M059J (cell line): ENCODE measurements at places on chromosomes 7 and 10.

GRCh38 chr7:44382459-44383265 is 57.3 kb upstream of the CAMK2B start:
- peak; percentile 65 for DNase-seq

- DNase-seq: no peak
Measured at GRCh38 chr10:23031318-23031717, 64.1 kb upstream of the MSRB2 start.

- no peak for DNase-seq
Measured at GRCh38 chr7:70774950-70775527, 356.9 kb upstream of the GALNT17 start.

DNA sequence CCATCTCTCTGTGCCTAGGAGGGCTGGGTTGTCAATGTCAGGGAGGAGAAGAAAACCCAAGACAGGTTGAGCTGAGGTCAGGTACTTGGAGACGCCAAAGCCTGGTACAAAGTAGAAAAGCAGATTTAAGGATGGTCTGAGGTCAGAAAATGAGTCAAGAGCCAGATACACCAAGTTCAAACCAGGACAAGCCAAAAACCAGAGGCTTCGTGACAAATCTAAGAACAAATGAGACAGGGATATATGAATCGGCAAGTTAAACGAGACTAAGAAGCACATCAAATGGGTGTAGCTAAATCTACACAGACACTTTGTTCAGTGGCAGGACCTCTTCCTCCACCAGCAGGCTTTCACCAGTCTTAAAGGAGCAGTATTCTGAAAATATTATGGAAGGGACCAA is 34.2 kb downstream of the C7orf33 start:
- DNase-seq: peak; percentile 55

- DNase-seq: no peak
Measured at GRCh38 chr10:104288355-104288754, 19.4 kb downstream of the GSTO2 start.

DNA sequence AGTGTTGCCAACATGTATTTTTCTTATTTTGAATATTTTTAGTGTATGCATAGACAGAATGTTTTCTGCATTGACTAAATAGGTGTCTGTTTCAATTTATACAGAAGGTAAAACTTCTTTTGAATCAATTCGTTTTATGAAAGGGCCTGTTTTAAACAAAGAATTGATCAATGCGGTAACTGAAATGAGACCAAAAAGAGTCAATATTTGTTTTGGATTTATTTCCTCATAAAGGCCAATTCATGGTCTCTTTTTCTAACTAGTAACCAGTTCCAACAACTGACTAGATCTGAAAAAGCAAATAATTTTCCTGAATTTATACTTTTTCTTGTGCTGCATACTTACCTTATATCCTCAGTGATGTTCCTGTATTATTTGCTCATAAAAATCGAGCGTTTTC is 320.5 kb downstream of the DGKB start:
- no peak for DNase-seq

GRCh38 chr10:31030260-31030659 is 1.4 kb downstream of the ZNF438 start:
- no peak for DNase-seq

DNA sequence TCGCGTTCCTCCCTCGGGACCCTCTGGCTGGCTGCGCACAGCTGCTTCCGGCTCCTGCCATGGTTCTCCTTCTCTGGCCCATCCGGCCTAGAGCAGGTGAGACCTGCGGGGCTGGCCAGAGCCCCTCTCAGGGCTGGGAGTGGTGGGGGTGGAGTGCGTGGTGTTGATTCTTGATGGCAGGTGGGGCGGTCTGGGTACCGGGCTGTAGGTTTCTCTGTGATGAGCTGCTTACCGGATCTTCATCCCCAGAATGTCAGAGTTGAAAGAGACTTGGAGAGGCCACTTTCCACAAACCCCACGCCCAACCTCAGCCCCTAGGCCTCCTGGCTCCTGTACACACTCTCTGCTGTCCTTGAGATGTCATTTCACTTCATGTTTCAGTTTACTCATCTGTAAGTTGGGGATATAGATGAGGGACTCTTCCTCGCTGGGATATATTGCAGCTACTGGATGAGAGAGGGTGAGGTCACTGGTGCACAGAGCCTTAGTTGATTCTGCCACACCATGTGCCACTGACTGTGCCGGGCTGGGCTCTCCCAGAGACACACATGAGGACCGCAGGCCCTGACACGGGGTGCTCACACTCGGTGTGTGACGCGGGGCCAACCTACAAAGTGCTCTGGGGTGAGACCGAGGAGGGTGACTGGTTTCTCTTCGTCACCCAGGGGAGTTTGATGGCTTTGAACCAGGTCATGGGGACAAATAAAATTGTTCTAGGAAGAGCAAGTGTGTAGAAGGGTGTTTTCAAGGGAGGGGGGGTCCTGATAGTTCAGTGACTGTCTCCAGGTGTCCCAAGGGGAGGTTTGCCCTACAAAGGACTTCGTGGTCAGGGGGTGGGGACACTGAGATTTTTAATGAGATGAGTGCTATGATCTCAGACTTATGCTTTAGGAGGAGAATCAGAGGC is 29.5 kb downstream of the ZNF775 start:
- DNase-seq: no peak

DNA sequence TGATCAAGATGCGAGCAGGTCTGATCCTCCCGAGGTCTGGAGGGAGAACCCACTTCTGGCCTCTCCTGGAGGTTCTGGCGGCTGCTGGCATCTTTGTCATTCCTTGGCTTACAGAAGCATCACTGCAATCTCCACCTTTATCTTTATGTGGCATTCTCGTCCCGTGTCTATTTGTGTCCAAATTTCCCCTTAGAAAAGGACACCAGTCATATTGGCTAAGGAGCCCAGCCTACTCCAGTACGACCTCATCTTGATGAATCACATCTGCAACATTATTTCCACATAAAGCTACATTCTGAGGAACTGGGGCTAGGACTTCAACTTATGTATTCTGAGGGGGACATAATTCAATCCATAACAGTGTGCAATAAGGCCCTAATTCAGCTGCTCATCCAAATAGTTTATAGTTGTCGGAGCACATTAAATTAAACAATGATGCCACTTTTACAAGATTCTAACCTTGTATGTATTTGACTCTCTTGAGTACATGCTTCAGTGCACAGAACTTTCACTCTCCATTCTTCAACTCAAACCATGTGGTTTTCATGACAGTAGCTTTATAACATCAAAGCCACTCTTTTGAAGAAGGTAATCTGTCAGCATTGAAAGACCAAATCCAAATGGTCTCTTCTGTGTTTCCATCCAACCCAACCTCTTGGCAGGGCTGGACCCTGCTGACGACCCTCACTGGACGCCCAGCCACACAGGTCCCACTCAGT is 86.2 kb upstream of the DDC start:
- no peak for DNase-seq

GRCh38 chr7:90723866-90724265 is 127.7 kb downstream of the CDK14 start:
- DNase-seq: peak; percentile 35

- DNase-seq: peak; percentile 51
Measured at GRCh38 chr10:103967448-103968071, 620 bp downstream of the SLK start.

- DNase-seq: no peak
Measured at GRCh38 chr10:77005871-77006270, 631.7 kb downstream of the KCNMA1 start.

GRCh38 chr10:71234970-71235685 is 22.8 kb downstream of the UNC5B start:
- peak; percentile 36 for DNase-seq

GRCh38 chr7:1607696-1608095 is 37.9 kb upstream of the PSMG3 start:
- no peak for DNase-seq

GRCh38 chr10:94025806-94026205 is 32.1 kb downstream of the PLCE1 start:
- no peak for DNase-seq

- DNase-seq: peak; percentile 93
Measured at GRCh38 chr7:79317728-79318127, 135.7 kb downstream of the MAGI2 start.

GRCh38 chr7:37786741-37787569 is 61.4 kb upstream of the NME8 start:
- DNase-seq: no peak

DNA sequence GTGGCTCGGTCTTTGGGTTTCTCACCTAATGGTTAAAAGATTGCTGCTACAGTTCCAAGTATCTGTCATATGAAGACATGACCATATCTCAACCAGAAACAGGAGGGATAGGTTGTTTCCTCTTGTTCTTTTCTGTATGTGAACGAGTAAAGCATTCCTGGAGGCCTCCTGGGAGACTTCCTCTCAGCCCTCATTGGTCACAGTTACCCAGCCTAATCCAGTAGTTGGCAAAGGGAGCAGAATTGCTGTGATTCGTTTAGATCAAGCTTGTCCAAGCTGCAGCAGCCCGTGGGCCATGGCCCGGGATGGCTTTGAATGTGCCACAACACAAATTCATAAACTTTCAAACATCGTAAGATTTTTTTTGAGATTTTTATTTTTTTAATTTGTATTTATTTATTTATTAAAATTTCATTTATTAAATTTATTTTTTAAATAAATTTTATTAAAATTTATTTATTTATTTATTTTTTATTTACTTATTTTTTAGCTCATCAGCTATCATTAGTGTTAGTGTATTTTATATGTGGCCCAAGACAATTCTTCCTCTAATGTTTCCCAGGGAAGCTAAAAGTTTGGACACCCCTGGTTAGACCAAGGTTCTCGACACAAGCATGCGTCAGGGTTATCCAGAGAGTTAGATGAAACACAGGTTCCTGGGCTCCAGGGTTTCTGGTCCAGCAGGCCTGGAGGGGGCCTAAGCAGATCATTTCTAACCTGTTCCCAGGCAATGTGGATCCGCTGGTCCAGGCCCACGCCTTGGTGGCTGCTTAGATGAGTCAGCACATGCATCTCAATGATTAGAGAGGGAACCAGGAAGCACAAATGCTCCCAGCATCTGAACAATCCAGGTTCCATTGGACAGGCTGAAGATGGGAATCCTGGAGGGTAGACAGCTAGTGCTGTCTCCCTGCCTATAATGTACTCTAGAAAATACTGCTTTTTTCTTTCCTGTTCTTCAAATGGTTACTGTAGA is 25.6 kb downstream of the CDC123 start:
- DNase-seq: peak; percentile 50

- no peak for DNase-seq
Measured at GRCh38 chr10:7445474-7446185, 34.8 kb upstream of the SFMBT2 start.

DNA sequence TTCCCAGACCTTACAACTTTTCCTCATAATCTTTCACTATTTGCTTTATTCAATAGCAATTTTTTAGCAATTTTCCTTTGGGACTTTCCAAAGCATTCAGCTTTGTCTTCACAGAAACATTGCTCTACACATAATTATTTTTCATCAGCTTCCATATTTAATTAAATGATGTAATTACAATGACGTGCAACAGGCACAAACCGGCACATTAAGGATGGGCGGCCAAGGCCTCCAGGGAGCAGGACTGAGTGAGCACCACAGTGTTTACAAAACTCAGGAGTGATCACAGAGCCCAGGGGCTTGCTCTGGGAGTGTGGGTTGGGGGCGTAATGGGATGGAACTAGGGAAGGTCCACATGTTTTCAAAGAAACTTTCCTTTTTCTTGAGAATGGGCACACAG is 69.8 kb downstream of the MAD1L1 start:
- DNase-seq: no peak

DNA sequence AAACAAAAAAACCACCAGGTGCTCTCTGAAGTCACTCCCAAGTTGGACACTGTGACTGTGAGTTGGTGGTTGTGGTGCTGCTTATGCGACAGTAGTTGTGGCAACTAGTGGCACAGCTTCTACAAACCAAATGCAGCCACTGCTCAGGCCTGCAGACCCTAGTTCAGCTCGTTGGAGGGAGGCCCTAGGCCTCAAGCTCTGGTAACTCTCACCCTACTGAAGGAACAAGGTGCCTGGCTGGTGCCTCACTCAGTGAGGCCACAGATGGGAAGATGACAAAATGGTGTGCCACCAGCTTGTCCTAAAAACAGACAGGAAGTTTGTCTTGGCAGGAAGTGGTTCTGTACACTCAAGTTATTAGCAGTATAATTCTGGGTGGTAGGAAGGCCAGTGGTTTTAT is 45.3 kb upstream of the RAPGEF5 start:
- no peak for DNase-seq

DNA sequence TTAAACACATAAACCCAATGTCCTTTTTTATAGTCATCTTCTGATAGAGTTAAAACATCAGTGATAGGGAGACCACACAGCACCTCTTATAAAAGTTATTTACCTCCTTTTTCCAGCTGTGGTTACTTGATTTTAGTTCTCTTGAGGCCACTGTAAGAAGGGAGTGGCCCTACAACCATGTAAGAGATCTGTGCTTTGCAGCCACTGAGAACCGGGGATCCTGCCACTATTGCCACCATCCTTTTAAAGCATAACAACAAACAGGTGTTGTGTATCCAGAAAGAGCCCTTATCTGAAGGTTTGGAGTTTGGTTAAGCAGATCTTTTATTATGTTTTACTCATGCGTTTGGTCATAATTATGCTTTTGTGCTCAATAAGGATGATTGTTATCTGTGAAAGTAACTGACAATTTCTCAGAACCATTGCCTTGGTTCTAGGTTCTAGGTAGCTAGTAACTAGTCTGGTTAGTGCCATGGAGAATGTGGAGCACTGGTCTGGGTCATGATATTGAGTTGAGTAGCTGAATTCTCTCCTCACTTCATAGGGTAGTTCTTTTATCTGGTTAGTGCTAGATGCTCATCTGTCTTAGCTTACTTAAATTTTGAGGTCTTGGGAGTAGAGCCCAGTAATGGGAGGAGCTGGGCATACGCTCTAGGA is 56.5 kb downstream of the ST7 start:
- DNase-seq: no peak

DNA sequence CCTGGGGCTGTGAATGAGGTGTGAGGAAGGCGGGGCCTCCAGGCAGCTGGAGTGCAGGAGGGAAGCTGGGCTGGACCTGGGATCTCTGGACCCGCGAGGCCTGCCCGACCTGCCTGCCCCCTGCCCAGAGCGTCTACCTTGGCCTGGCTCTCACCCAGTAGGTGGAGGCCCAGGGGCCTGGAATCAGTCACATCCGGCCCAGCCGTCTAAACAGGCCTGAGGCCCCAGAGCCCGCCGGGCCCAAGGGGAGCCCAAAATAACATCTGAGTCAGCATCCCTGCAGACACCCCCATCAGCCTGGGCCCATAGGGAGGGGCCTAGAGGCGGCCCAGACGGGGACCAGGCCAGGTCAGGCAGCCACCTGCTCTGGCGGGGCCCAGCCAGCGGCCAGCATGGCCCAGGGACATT is 15.1 kb upstream of the ELN start:
- DNase-seq: peak; percentile 91

GRCh38 chr10:71112138-71112785 is 100.1 kb upstream of the UNC5B start:
- DNase-seq: no peak

DNA sequence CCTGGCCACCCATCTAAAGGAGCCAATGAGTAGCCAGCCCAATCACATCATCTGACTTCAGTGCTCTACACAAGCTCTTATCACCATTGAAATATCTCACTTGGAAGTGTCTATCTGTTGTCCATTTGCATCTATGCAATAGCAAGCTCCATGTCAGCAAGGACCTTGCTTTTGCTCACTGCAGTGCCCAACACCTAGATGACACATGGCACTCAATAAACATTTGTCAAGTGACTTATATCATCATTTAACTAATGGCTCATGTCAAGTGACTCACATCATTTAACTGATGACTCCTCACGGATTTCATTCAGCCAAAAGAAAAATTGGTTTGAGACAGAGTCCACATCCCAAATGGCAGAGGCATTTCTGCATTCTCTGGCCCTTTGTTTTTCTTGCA is 92.9 kb upstream of the ADAM12 start:
- DNase-seq: peak; percentile 24

GRCh38 chr10:70480239-70480861 is 1.8 kb downstream of the PALD1 start:
- DNase-seq: no peak
